ENCODE measurements at places on chromosomes 1 and 21. TPM values are rescaled to one million over a fixed set of nuclear protein-coding genes. Genes with fewer than 3 reads are reported as not detected.

Gene FCER1A
- 0.99 TPM for total RNA-seq

Gene FCMR
- total RNA-seq = 17.1 TPM

Gene CELA2B
- total RNA-seq = not detected

DNA sequence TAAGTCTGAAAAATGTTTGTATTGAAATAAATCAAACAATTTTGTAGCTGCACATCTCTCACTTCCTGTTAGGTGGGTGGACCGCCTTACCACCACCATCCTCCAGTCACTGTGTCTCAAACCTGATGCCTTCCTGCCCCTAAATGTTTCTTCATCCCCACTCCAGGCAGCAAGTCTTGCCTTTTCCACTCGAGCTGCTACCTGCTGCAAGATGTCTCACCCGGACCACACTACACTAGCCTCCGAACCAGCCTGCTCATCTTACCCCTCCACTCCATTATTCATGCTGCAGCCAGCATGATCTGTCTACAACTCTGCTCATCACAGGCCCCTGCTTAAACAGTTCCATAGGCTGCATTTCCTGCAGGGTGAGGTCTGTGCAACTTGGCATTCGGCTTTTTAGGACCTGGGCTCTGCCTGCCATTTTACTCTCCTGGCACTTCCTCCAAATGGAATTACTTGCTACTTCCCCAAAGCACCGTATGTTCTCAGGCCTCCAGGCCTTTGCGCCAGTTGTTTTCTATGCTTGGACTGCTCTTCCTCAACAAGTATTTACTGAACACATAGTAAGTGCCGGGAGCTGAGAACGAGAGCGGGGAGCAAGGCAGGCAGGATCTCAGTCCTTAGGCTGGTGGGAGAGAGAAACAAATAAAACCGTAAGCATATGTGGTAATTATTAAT, 5.2 kb upstream of the SF3A3 start:
- DNase-seq = no peak

GRCh38 chr1:39683591-39684312, 7.5 kb downstream of the HPCAL4 start:
- DNase-seq = no peak

GRCh38 chr1:30872948-30873263, 35.7 kb downstream of the SDC3 start:
- no peak for DNase-seq

DNA sequence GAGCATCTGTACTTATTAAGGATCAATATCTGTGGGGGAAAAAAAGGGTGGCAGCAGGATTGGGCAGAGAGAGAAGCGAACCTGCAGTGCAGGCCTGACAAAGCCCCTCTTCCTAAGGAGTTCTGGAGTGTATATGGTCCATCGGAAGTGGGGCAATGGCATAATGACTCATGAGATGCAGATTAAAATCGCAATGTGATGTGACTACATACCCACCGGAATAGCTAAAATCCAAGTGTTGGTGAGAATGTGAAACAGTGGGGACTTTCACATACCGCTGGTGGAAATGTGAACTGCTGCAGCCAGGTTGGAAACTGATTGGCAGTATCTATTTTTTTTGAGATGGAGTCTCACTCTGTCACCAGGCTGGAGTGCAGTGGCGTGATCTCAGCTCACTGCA, 8.2 kb upstream of the CREG1 start:
- no peak for DNase-seq

- no peak for DNase-seq
These were observed 8.3 kb upstream of the MPZL1 start for GRCh38 chr1:167713330-167714081.

Data from ureter (tissue), 1 donor.